ENCODE measurements at places on chromosomes 6 and 20.
A peak's percentile ranks its signal among the peaks of the same experiment; 100 is the strongest.

DNA sequence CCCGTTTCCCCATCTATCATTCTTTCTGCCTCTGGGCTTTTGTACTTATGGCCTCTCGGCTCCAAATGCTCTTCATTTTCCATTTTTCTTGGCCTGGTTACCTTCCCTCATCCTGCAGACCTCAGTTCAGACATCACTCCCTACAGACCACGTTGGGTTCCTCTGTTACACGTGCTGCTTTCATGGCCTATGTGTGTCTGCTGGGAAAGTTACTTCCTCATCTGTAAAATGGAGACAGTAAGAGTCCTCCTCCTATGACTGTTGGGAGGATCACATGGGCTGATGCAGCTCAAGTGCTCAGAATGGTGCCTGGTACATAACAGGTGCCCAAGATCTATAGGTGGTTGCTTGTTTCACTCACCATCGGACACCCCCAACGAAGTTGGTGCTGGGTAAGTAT, 13.5 kb downstream of the KCNK17 start:
- no peak for DNase-seq

DNA sequence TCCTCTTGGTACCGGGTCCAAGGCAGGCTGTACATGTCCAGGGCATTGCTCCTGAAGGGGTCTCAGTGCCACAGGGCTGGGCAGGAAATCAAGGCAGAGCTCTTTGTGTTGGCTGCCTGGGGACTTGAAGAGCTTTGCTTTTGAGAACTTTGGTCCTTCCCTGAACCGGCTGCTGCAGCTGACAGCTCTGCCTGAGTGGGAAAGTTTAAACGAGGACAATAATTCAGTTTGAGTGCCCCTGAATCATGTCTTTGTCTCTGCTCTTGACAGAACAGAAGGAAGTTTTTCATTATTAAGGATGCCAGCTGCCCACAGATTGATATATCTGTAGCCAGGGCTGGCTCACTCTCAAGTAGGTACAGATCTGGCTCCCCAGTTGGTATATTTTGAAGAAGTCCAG, 56.1 kb downstream of the ANKRD6 start:
- no peak for DNase-seq

DNA sequence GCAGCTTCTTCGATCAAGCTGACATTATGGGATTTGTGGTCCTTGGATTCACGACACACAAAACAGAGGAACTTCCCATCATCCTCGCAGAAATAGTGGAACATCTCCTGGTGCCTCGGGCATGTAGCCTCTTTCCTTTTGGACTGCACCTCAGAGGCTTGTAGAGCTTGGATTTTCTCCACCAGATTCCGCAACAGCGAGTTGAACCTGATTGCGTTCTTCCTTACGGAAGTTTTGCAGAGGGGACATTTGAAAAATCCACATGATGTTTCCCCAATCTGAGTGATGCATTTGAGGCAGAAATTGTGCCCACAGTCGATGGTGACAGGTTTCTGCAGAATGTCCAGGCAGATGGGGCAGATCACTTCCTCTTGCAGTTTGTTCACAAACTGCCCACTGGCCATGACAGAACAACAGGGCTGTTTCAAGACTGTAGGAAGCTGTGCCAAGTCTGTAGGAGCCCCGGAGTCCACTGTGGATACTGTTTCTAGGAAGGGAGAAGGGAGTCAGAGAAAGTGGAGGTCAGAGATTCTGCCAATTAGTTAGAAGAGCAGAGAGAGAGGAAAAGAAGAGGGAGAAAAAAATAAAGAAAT, 392 bp downstream of the TRIM31 start:
- DNase-seq: no peak

DNA sequence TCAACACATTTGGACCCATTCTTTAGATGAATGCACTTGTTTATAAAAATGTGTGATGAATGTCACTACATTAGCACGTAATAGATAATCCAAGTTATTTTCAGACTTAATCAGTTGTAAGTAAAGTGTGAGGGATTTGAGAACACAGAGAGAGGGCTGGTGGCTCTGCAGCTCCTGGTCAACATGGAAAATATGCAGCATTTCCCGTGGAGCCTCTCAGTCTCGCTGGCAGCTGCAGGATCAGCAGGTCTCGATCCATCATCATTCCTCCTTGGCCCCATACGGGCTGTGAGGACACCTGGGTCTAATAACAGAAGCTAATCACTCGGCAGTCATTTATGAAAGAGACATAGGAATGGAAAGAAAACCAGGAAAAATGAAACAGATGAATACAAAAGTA, 390.2 kb downstream of the PRKN start:
- DNase-seq: no peak

GRCh38 chr6:110708295-110708950, 106.8 kb downstream of the CDK19 start:
- no peak for DNase-seq

DNA sequence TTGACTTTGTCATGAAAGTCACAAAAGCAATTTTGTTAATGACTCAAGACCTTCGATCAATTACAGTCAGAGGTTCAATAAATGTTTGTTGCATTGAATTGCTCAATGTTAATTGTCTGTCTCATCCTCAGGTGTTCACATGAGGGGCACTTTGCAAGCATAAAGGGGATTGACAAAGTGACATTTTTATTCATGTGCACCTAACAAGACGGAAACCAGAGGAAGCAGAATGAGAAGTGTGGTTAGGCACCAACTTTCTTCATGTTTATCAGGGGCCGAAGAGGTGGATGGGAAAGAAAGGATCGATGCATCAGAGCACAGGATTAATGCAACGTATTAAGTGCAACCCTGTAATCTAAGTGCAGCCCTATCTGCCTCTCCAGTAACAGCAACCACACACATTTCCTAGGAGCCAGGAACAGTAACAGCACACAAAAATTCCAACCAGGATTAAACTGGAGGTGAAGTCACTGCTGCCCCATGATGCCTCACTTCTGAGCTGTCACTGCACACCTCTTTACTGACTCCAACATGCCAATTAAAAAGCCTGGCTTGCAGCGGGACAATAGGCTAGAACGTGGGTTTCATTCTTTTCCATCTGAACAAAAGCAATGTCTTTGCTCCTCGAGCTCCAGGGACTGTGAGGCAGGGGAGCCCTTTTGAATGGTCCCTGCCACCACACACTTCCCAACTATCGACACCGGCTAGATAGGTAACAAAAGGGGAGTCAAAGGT, 262.7 kb downstream of the CD83 start:
- no peak for DNase-seq

DNA sequence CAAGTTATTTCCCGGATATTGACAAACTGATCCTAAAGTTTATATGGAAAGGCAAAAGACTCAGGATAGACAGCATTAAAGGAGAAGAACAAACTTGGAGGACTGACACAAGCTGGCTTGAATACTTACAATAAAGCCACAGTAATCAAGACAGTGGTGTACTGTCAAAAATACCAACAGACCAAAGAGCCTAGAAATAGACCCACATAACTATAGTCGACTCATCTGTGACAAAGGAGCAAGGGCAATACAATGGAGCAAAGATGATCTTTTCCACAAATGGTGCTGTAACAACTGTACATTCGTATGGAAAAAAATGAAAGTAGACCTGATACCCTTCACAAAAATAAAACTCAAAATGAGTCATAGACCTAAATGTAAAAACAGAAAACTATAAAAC, 46.0 kb downstream of the ABHD12 start:
- DNase-seq: no peak

DNA sequence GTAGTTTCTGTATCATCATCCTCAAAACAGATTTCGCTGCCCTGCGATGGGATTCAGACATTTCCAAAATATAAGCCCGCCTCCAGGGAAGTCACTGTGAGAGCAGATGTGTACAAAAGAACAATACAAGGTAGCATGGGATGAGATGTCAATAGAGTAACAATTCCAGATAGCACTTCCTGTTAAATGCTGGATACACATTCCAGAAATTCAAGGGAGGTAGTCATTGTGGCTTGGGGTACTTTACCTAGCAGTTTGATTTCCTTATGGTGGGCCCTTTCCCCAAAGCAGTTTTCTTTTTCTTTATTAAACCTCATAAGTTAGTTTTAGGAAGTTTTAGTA, 2.5 kb downstream of the RNF217 start:
- no peak for DNase-seq

- no peak for DNase-seq
Observed at GRCh38 chr20:63095718-63096654, 89.2 kb upstream of the BHLHE23 start.

DNA sequence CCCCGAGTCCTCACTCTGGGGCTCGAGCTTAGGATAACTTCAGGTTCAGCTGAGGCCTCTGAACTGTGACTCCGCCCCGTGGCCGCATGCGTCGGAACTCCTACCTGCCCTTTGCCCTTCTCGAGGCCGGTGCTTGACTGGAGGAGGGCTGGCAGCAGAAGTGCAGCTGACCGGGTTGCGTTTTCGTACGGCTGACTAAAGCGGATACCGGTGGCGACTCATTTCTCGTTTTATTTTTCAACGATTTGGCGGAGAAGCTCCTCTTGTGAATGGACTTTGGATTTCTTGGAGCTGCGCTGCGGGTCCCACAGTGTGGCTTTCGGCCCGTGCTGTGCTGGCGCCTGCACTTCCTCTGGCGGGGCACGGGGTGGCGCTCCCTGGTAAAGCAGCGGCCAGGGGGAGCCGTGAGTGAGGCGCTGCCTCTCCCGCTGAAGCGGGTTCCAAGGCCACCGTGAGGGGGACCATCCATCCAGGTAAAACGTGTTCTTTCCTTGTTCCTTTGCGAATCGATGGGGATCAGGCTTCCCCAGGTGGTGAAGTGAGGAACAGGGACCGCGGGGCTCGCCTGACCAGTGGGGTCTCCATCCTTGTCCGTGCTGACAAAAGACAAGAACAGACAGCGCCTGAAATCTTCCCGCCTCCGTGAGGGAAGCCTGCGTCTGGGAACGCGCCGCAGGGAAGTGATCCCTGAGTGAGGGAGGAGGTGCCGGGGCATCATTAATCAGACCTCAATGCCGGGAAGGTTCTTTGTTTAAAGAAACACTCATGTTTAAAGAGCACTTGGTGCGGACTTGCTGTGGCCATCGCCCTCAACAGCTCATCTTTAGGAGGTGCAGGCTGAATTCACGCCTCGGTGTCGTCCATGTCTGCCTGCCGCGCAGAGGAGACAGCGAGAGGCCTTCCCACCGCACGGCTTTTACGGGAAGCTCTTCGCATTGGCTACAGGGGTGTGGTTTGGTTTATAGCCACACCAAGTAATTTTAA, 38.8 kb downstream of the ERMARD start:
- peak; percentile 63 for DNase-seq

- DNase-seq: no peak
Observed at GRCh38 chr6:34052918-34053608, 92.8 kb downstream of the GRM4 start.

DNA sequence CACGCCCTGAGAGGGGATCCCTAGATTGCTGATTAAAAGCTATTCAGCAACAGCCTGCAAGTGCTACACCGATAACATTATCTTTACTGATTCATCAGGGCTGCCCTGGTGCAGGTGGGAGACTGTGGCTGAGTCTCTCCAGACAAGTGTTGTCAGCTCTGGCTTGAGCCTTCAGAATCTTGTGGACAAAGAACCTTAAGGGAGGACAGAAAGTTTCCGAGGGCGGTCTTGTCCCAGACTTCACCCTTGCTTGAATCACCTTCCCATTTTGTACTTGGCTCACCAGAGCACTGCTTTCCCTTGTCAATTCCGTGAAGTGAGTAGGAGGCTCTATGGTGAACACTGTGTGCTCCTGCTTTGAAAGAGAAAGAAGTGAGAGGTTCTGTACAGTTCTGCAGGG, 88.6 kb upstream of the PCSK2 start:
- DNase-seq: no peak

DNA sequence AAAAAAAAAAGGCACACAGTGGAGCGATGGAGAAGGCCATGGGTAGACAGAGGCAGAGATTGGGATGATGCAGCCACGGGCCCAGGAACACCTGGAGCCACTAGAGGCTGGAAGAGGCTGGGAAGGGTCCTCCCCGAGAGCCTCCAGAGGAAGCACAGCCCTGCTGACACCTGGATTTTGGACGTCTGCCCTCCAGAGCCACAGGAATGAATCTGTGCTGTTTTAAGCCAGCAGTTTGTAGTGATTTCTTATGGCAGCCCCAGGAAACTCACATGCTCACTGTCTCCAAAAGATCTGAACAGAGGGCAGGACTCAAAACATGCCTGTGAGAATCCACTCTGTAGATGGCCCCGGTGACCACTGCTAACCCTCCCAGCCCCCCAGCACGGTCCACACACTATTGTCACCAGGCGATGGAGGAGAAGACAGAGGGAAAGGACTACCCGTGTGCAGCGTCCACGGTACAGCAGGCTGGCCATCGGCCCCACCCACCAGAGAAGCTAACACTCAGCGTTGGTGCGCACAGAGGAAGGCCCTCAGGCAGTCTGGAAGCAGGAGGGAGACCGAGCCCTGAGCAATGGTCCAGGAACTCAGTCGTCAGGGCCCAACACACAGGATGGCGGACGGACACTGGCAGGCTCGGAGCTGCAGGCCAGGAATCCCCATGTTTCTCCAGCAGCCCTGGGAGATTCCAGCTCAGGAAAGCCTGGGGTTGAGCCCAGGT, 99.7 kb downstream of the BMP7 start:
- no peak for DNase-seq

GRCh38 chr6:43579171-43579570, 3.2 kb downstream of the POLH start:
- no peak for DNase-seq

DNA sequence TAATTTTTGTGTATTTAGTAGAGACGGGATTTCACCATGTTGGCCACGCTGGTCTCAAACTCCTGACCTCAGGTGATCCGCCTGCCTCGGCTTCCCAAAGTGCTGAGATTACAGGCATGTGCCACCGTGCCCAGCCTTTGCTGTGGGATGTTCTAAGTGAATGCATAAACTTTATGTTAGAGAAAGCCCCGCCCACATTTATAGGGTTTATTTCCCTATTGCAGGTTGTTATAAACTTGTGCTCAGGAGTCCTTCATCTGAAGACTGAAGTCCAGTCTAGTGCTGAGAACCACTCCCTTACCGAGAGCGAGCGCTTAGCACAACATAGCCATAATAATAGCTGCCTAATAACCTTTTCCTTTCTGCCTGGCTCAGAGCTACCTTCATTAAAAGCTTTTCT, 75.4 kb upstream of the ZNF217 start:
- no peak for DNase-seq

- DNase-seq: no peak
Observed at GRCh38 chr6:129500958-129501739, 208.8 kb downstream of the ARHGAP18 start.

DNA sequence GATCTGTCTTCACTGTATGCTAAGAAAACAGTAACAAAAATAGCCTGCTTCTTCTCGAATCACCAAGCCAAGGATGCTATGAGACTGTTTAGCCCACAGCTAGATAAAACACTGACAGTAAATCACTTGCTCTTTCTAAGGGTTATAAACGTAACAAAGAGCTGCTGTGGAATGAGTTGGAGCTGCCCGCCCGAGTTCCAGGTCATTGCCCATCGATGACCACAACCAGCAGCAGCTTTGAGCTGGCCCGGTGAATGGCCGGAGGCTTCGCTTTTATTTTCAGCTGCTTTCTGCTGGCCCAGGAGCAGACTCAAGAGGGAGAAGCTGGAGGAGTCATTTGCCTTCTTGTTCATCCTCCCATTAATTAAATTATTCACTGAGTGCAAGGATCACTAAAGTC, 82.2 kb upstream of the CDH4 start:
- no peak for DNase-seq

DNA sequence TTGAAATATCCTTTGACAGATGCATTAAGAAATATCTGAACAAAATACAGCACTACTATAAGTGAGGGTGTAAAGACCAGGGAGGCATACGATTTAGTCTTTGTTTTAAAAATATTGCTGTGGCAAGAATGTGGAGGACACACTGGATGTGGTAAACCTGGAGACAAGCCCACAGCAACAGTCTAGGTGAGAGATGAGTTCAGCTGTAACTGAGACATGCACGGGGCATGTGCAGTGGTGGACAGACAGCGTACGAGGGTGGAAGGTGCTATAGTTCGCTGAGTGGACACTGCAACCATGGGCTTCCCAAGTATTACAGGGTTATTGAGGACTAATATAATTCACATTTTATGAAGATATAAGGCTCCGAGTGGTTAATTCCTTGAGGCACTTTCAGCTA, 1.8 kb downstream of the NANP start:
- DNase-seq: no peak
